Esophagus muscularis mucosa (tissue), 4 donors: ENCODE measurements at places on chromosomes 7 and 10. TPM values are rescaled to one million over a fixed set of nuclear protein-coding genes. Genes with fewer than 3 reads are reported as not detected.

- H3K36me3 ChIP-seq = no peaks in the 10 kb centered on the region
- H3K4me1 ChIP-seq = no peaks in the 10 kb centered on the region
- DNase-seq = no peak
- H3K27me3 ChIP-seq = no peaks in the 10 kb centered on the region
- no peak overlapping the region for H3K27ac ChIP-seq
Measured at GRCh38 chr7:119964065-119964464, 308.9 kb upstream of the KCND2 start.

DNA sequence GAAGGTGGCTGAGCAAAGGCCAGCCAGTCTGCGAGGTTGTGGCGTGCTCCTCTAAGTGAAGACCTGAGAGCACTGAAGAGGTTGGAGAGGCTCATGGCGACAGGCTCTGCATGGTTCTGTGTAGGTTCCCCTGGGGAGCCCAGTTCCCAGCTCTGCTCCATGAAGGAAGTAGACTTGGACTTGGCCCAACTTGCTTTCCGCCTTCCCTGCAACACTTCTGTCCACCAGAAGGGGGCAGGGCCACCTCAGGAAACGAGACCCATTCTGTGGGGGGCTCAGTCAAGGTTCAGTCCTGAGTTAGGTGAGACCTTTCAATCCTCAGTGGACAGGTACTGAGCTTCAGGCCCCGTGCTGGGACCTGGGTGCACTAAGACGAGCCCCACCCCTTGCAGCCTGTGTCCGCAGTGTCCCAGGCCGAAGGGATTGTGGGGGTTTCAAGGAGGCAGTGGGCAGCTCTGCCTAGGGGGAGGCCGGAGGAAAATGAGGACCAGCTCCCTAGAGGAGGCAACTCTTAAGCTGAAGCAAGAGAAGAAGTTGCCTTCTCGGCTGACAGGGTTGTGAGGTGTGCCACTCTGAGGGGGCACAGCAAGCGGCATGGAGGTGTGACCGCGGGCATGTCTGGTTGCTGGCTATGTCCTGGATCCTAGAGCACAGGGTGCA, 15.0 kb upstream of the PCBD1 start:
- H3K4me3 ChIP-seq = no peak overlapping the region
- no peak overlapping the region for H3K27ac ChIP-seq
- H3K4me1 ChIP-seq = peaks cover 34% of the 10 kb centered on the region
- H3K27me3 ChIP-seq = no peaks in the 10 kb centered on the region

DNA sequence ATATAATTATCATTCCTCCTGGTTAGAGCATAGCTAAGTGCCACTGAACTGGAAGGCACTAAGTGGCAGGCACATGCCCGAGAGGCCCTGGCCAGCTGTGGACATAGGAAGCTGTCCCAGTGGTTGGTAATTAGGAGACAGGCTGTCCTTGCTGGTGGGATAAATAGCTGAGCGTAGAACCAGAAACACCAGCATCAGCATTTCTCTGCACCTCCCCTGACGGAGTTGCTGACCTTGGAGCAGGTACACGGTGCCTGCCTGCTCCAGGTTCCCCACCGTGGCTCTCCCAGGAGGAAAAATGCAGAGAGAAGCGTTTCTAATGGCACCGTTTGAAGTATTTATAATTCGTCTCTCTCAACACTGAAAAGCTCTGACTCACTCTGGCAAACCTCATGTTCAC, 5.6 kb upstream of the ABLIM1 start:
- H3K36me3 ChIP-seq = no peaks in the 10 kb centered on the region
- no peak overlapping the region for H3K4me3 ChIP-seq
- no peaks in the 10 kb centered on the region for H3K27me3 ChIP-seq
- H3K4me1 ChIP-seq = peaks cover 9% of the 10 kb centered on the region
- H3K27ac ChIP-seq = no peak overlapping the region

GRCh38 chr7:87712571-87712970, 84.4 kb downstream of the RUNDC3B start:
- H3K4me1 ChIP-seq = no peaks in the 10 kb centered on the region
- no peaks in the 10 kb centered on the region for H3K27me3 ChIP-seq
- no peak for DNase-seq
- H3K36me3 ChIP-seq = no peaks in the 10 kb centered on the region
- peak overlapping the region; percentile 0 for H3K27ac ChIP-seq

- peaks cover 43% of the 10 kb centered on the region for H3K4me1 ChIP-seq
- no peaks in the 10 kb centered on the region for H3K27me3 ChIP-seq
- no peak for DNase-seq
Measured at GRCh38 chr7:55963584-55964168, 709 bp upstream of the NIPSNAP2 start.

DNA sequence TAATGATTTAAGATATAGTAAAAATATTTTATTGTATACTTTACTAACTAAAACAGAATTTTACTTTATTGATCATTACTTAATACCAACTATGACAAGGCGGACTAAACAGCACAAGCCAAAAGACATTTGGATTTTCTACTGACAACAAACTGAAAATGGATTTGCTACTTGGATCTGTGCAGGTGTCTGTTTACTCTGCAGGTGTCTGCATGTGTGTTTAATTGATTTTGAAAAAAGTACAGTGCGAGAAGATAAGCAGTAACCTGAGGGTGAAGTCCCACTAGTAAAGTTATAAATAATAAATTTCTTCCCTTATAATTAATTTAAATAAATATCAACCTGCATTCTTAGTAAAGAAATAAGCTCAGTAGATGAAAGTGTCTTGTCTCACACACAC, 696.8 kb upstream of the MBL2 start:
- H3K27ac ChIP-seq = no peak overlapping the region
- H3K4me3 ChIP-seq = no peak overlapping the region
- no peak for DNase-seq
- H3K4me1 ChIP-seq = no peaks in the 10 kb centered on the region
- no peaks in the 10 kb centered on the region for H3K27me3 ChIP-seq
- no peaks in the 10 kb centered on the region for H3K36me3 ChIP-seq

DNA sequence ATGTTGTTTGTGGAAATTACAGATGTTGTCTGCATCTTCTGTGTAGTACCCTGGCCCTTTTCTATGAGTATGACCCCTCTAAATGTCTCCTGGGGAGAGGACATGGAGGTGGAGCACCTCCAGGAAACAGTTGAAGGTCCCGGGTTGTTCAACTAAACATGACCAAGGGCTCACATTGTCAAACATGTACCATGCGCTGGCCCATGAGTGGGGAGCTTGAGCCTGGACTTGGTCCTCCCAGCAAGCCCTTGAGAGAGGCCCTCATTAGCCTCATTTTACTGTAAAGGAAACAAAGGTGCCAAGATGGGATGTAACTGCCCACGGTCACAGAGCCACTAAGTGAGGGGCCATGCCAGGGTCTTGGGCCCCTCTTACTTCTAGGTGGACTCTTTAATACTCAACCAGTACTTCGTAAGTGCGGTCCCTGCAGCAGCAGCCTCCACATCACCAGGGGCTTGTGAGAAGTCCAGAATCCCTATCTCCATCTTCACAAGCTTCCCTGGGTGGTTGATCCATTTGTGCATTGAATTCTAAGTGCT, 31.2 kb downstream of the C10orf71 start:
- no peak for DNase-seq
- H3K27ac ChIP-seq = no peak overlapping the region
- peaks cover 16% of the 10 kb centered on the region for H3K36me3 ChIP-seq

DNA sequence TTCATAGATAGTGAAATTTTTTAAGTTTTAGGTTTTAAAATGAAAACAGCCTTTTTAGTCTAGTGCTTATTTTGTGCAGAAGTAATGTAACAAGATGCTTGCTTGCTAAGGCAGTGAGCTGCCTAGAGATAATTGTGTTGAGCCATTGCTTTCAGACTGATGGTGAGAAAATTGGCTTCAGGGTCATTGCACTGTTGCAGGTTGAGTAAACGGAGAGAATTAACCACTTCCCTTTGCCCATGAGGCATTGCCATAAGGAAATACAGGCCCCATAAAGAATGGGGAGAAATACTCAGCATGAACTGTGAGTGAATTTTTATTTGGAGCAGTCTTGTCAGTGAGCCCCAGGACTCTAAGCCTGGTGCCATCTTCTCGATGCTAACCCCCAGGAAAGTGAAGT, 140.5 kb downstream of the LRRC4 start:
- H3K36me3 ChIP-seq = peaks cover 17% of the 10 kb centered on the region
- DNase-seq = no peak
- H3K27me3 ChIP-seq = no peaks in the 10 kb centered on the region
- H3K27ac ChIP-seq = no peak overlapping the region
- H3K4me3 ChIP-seq = no peak overlapping the region
- peaks cover 6% of the 10 kb centered on the region for H3K4me1 ChIP-seq

DNA sequence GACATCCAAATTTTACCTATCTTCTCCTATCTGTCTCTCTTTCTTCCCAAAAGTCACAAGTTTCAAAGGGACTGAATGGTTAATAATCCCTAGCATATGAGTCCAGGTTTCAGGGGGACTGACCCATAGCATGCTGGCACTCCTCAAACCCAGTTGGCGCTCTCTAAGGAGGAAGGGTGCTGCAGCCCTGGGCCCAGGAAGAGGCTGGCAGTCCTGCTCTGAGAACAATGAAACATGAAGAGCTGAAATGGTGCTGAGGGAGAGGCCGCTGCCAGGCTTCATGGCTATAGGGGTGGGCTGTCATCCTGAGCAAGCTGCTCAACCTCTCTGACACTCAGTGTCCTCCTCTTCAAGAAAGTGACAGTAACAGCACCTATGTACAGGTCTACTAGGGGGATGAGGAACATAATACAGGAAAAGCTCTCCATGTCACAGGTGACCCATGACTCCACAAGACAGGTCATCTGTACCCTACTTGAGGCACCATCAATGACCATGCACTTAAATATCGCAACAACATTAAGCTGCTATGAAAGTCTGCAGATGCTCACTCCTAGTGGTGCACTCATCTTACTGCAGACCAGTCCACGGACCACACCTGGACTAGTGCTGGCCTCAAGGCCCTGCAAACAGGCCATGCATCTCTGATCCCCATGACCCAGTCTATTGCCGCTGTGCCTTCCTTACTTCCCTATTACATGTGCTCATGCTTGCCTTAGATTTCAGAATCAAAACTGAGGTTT, 17.0 kb downstream of the COBL start:
- H3K4me3 ChIP-seq = no peak overlapping the region
- no peak overlapping the region for H3K27ac ChIP-seq
- H3K27me3 ChIP-seq = no peaks in the 10 kb centered on the region
- H3K4me1 ChIP-seq = peaks cover 24% of the 10 kb centered on the region
- peak; percentile 60 for DNase-seq

DNA sequence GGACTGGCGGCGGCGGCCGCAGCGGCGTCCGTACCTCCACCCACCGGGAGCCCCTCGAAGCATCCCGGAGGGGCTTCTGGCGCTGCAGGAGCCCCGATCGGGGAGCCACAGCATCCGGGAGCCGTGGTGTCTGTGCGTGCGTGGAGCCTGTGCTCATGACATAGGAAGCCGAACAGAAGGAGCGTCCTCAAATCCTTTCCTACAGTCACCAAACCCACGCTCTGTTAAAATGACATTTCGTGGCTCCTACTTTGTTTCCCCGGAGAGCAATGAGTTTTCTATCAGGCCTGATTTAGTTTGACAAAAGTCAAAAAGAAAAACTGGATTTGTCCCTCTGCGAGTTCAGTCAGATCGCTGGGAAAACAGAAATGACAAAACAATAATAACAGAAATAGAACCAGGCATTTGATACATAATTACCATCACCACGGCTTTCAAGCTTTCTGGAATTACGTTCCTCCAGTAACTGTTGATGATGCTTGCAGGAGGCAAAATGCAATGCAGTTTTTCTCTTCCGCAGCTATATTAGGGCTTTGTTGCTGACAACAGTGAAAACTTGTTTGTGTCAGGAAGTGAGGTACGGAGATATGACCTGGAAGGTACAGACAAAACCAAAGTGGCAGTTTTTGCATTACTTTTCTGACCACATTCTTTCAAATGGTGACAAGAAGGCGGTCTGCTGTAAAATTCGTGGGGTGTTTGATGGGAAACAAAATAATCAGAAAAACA, 219.3 kb upstream of the MKLN1 start:
- peaks cover 20% of the 10 kb centered on the region for H3K4me1 ChIP-seq
- H3K27me3 ChIP-seq = no peaks in the 10 kb centered on the region

- H3K4me3 ChIP-seq = no peak overlapping the region
- H3K36me3 ChIP-seq = no peaks in the 10 kb centered on the region
- H3K27me3 ChIP-seq = no peaks in the 10 kb centered on the region
- no peak for DNase-seq
Measured at GRCh38 chr7:17743316-17743715, 197.0 kb downstream of the SNX13 start.

- H3K27ac ChIP-seq = no peak overlapping the region
- no peaks in the 10 kb centered on the region for H3K4me1 ChIP-seq
- no peak for DNase-seq
- no peak overlapping the region for H3K4me3 ChIP-seq
Measured at GRCh38 chr7:82694022-82694421, 250.4 kb upstream of the CACNA2D1 start.

DNA sequence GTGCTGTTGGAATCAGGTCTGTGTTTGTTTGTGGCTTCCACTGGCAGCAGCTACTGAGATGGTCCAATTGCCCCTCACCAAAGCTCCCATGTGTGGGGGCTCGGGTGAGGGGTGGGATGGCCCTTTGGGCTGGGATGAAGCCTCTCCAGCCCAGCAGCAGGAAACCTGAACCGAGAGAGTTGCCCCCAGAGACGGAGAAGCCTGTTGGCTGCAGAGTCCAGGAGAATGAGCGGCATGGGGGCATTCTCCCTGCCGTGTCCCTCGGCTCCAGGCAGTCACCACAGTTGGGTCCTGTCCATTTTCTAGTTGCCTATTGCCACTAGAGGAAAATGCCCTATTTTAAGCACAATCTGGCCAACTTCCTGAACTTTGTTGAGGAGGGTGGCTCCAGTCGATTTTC, 222.2 kb upstream of the PPP2R2D start:
- H3K27me3 ChIP-seq = no peaks in the 10 kb centered on the region
- no peaks in the 10 kb centered on the region for H3K4me1 ChIP-seq
- no peaks in the 10 kb centered on the region for H3K36me3 ChIP-seq
- DNase-seq = no peak

- no peak overlapping the region for H3K27ac ChIP-seq
- no peak overlapping the region for H3K4me3 ChIP-seq
- no peak for DNase-seq
- no peaks in the 10 kb centered on the region for H3K36me3 ChIP-seq
- no peaks in the 10 kb centered on the region for H3K27me3 ChIP-seq
Measured at GRCh38 chr10:11876805-11877590, 53.8 kb downstream of the PROSER2 start.

DNA sequence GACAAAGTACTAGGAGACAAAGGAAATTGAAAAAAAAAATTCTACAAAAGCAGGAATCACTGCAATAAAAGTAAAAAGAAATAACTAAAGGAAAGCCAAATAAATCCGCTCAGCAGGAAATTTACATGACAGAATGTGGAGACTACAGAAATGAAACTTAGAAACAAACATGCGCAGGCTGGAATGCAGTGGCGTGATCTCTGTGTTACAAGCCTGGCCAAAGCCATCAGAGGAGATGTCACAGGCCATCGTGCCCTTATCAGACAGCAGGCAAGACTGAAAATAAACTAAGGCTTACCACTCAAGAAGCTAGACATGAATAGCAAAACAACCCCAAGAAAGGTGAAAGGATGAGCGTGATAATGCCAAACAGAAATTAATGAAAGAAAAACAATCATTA, 6.3 kb upstream of the CAMK2B start:
- H3K27ac ChIP-seq = no peak overlapping the region
- no peak overlapping the region for H3K4me3 ChIP-seq
- DNase-seq = no peak
- H3K36me3 ChIP-seq = no peaks in the 10 kb centered on the region

Gene TMEM184A
- 0.23 TPM for total RNA-seq

Gene TMEM213
- total RNA-seq = not detected

Gene LIPM
- not detected for total RNA-seq

Gene PARD3
- 110 TPM for total RNA-seq

Gene UTF1
- total RNA-seq = not detected

Gene FAM204A
- total RNA-seq = 58.6 TPM

Gene TMEM130
- total RNA-seq = 0.91 TPM

Gene GATA3
- 0.33 TPM for total RNA-seq

Gene MOGAT3
- not detected for total RNA-seq

Gene EPO
- total RNA-seq = not detected

Gene OR13A1
- not detected for total RNA-seq

Gene TSPAN12
- total RNA-seq = 7.1 TPM

Gene AKR1D1
- not detected for total RNA-seq
